MG63 (cell line): ENCODE measurements at places on chromosomes 4 and X. TPM values are rescaled to one million over a fixed set of nuclear protein-coding genes. Genes with fewer than 3 reads are reported as not detected.
A peak's percentile ranks its signal among the peaks of the same experiment; 100 is the strongest.

- DNase-seq = no peak
These were observed 38.6 kb downstream of the ZNF827 start for GRCh38 chr4:145899886-145900460.

- DNase-seq = no peak
These were observed 352.2 kb upstream of the MAGEB16 start for GRCh38 chrX:35445912-35446311.

GRCh38 chr4:52012651-52013050, 7.5 kb downstream of the LRRC66 start:
- DNase-seq = no peak

GRCh38 chrX:128035318-128035717, 16.9 kb downstream of the ACTRT1 start:
- DNase-seq = no peak

DNA sequence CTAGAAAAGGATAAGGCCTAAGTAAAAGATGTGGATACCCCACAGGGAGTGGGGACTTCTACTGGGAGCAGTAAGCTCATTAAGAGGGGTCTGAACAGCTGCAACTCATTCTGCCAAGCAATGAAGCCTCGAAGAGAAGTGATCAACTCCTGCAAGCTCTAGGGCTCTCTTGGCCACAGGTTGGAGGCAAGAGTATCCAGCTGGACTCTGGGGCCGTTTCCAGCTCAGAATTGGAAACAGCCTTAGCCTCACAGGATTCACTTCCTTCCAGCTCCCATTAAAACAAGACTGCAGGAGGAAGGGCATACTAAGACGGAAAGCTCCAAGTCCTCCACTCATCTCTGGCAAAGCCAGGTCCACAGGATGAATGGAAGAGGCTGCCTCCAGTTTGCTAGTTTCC, 126.3 kb downstream of the ATG4A start:
- DNase-seq = peak; percentile 16

GRCh38 chrX:14303891-14304290, 225.4 kb upstream of the GLRA2 start:
- DNase-seq = no peak

GRCh38 chr4:41477181-41477905, 60.6 kb upstream of the LIMCH1 start:
- DNase-seq = no peak

GYG2 gene
- total RNA-seq = 0.76 and 4.0 TPM in 2 replicates

GRCh38 chrX:79412972-79413371, 45.8 kb upstream of the ITM2A start:
- no peak for DNase-seq

GRCh38 chrX:69124108-69124507, 41.1 kb downstream of the PJA1 start:
- DNase-seq = no peak

- DNase-seq = no peak
These were observed 161.0 kb upstream of the S100G start for GRCh38 chrX:16488959-16489358.

- DNase-seq = peak; percentile 3
These were observed 105.9 kb downstream of the CT47B1 start for GRCh38 chrX:120769576-120770341.

DNA sequence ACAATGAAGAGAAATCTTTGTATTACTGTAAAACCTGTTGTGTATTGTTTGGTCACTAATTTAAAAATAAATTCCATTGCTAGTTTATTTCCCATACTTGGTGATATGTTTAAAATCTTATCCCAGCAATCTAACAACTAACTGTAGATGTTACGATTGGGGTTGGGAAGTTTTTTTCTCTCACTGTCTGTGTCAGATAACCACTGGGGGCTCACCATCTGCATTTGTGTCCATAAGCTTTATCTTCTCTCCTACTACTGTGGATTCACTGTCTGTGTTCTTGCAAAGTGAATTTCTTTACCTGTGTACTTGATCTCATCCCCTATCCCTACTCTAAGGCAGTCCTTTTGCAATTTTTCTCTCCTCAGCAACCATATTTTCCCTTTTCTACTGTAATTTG, 81.3 kb downstream of the STIM2 start:
- DNase-seq = no peak
